CD4-positive, alpha-beta T cell treated with Interleukin-2 at 100 ng/mL for 4 hours (primary cell): ENCODE measurements at places on chromosomes 7 and 10.

GRCh38 chr10:95356-96115 is 39.7 kb upstream of the ZMYND11 start:
- DNase-seq, result no peak

GRCh38 chr7:101960985-101961708 is 143.7 kb downstream of the CUX1 start:
- no peak for DNase-seq

GRCh38 chr10:52740913-52741675 is 31.5 kb downstream of the MBL2 start:
- peak; percentile 7 for DNase-seq

DNA sequence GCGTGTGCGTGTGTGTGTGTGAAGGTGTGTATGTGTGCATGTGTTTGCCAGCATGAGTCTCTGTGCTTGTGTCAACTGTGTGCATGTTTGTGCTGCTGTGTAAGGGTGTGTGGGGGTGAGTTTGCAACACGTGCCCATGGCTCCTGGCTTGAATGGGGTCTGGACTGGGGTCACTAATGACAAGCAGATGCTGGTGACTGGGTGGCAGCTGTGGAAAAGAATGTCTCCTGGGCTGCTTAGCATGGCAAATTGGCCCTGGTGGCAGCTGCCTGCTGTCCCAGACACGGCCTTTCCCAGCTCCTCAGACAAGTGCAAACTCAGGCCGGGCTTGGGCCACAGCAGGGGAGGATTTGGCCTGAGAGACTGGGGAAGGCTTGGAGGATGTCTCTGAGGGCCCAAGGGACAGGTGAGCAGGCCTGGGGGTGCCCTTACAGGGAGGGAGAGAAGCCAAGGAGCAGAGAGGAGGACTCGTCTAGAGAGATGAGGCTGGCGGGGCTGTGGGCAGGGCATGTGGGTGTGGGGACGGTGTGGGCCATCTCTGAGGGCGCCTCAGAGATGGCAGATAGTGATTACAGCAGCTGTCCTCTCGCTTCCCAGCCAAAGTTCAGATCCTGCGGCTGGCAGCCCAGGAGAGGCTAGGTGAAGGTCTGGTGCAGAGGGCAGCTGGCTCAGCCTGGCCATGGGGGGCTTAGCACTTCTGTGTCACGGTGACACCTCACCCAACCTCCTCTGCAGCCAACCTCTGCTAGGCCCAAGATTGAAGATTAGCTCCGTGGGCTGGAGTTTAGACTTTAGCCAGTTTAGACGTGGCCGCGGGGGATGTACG is 1.5 kb downstream of the AQP1 start:
- no peak for DNase-seq

DNA sequence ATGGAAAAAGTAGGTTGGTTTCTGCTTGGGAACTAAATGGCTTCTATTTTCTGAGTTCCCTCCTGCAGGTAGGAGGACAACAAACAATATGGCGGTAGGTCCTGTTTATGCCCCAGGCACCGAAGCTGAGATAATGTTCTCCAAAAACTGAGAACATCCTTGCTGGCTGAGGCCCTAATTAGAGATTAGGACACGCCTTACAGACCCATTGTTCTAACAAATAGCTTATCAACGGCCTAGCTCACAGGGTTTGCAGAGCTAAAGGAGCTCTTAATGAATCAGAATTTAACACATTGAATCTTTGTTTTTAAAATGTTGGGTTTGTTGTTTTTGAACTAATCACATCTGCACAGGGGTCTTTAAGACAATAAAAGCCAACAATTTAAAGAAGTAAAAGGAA is 37.0 kb downstream of the HTR5A start:
- DNase-seq, result no peak

- no peak for DNase-seq
Observed at GRCh38 chr7:47377741-47378140, 204.2 kb downstream of the TNS3 start.

- no peak for DNase-seq
Observed at GRCh38 chr7:48088559-48089045, 463 bp upstream of the UPP1 start.

GRCh38 chr10:132118366-132118765 is 52.6 kb downstream of the JAKMIP3 start:
- no peak for DNase-seq
